Epithelial cell of proximal tubule (primary cell): ENCODE measurements at places on chromosomes 2 and 18. TPM values are rescaled to one million over a fixed set of nuclear protein-coding genes. Genes with fewer than 3 reads are reported as not detected.

DNA sequence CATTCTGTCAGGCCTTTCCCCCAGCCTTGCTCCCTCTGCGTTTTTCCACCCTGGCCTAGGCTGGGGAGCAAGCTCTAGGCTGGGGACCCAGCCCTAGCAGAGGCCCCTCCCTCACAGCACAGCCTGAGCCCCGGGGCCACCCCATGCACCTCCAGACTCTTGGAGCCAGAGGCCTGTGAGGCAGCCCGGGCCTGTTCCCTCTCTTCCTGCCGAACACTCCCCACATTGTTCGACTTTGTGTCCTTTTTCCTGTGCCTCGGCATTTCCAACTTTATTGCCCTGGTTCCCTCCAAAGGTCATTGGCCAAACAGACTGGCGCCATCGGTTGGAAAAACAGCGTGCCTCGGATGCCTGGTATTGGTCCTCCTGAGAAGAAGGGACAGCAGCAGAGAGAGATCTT, 79.7 kb downstream of the HS1BP3 start:
- no peak for DNase-seq

DNA sequence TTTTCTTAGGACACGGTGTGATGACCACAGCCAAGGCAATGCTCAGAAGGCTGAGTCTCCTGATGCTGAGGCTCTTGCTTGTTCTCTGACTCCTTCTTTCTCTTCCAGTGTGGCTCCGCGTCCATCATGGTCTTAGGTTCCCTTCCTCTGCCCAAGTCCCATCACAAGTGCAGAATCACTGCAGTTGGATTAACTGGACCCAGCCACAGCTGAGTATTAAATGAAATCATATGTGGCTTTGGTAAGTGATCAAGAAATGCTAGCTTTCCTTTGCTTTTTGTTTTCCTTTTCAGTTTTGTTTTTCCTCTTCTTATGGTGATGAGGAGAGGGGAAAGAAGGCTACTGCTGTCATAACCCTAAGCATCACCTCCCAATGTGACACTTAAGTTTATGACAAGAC, 375.8 kb downstream of the INSIG2 start:
- DNase-seq, result no peak

DNA sequence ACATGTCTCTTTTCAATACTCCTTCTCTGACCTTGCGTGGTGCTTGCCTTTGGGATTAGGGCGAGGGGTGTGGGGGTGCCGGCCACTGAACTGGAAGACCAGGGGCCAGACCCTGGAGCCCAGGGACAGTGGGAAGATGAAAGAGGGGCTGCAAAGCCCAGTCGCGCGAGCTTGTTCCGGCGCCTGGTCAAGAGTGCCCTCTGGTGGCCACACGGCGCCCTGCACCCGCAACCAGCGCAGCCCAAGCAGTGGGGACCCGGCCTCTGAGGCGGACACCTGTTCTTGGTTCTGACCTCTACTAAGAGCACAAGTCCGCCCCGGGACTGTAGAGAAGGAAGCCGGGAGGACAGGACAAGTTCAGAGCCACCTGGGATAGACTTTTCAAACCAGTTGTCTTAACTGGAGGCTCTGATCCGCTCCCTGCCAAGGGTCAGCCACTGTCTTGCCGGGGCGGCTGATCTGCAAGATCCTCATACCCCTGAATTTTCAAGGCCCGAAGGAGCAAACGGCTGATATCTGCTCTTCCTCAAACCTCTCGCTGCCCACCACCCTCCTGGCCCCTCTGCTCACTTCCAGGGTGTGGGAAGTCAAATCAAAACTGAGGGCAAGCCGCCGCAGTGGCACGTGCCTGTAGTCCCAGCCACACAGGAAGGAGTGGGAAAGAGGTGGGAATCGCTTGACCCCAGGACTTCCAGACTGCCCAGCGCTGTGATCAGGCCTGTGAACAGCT, 14.9 kb upstream of the MSH6 start:
- DNase-seq, result no peak

- DNase-seq, result no peak
Measured at GRCh38 chr18:25787276-25787675, 303.1 kb downstream of the SS18 start.

DNA sequence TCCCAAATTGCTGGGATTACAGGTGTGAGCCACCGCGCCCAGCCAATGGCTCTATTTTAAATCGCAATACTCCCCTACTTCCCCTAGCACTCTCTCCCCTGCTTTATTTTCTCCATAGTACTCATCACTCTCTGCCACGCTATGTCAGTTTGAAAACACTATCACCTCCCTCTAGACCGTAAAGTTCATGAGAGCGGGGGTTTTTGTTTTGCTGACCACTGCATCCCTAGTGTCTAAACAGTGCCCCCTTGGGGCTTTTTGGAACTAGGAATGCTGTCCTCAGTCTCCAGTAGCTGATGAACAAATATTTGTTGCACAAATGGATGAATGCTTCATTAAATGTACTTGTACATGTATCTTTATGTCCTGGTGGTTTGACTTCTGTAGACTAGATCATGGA, 44.1 kb downstream of the ATOH8 start:
- DNase-seq, result no peak

GRCh38 chr2:215288112-215288815, 23.6 kb upstream of the ATIC start:
- DNase-seq, result no peak

DNA sequence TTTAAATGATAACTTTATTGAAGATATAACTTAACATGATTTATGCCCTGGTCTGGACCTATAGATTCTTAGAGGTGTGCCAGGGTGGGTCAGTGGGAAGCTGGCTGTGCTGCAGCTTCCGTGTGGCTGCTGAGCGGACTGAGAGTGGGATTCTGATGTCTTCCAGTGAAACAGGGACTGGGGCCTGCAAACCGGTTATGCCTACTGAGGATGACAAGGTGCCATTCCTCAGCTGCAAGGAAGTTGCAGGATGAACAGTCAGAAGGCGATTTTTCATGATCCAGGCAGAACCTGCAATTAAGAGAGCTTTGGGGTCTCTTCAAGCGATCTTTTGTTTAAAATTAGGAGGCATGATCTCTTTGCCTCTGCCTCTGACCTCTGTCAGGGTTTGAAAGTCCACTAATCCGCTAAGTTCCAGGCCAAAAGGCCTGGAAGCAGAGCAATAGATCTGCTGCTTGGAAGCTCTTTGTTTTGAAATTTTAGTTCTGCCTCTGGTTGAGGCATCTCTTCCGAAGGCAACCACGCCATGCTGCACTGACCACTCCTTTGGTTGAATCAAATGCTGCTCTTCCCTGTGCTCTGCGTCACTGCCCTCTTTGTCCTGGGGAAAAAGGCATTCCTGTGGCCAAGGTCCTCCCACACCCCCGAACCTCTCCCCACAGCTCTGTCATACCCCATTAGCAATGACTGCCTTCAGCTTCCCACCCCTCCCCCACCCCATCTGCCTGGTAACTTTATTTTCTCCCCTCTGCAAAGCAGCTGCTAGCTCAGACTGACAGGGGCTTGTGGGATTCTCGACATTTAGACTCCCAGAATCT, 2.0 kb downstream of the TMEM169 start:
- DNase-seq, result peak; percentile 84

GRCh38 chr2:74560591-74560990, 6.1 kb downstream of the DOK1 start:
- no peak for DNase-seq

GRCh38 chr2:238929242-238930081, 81.6 kb downstream of the TWIST2 start:
- no peak for DNase-seq

GRCh38 chr2:192345287-192345686, 150.6 kb upstream of the TMEFF2 start:
- DNase-seq, result no peak

- peak; percentile 23 for DNase-seq
Measured at GRCh38 chr2:31297751-31298150, 63.8 kb downstream of the EHD3 start.

DNA sequence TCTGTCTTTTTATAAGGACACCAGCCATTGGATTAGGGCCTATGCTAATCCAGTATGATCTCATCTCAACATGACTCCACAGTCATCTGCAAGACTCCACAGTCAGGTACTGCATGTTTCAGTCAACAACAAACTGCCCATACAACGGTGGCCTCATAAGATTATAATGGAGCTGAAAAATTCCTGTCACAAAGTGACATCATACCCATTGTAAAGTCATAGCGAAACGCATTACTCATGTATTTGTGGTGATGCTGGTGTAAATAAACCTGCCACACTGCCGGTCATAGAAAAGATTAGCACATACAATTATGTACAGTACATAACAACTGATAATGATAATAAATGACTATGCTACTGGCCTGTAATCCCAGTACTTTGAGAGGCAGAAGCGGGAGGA, 102.2 kb downstream of the TEX51 start:
- no peak for DNase-seq

GRCh38 chr2:102155703-102156515, 13.4 kb downstream of the IL1R1 start:
- DNase-seq, result peak; percentile 79

DNA sequence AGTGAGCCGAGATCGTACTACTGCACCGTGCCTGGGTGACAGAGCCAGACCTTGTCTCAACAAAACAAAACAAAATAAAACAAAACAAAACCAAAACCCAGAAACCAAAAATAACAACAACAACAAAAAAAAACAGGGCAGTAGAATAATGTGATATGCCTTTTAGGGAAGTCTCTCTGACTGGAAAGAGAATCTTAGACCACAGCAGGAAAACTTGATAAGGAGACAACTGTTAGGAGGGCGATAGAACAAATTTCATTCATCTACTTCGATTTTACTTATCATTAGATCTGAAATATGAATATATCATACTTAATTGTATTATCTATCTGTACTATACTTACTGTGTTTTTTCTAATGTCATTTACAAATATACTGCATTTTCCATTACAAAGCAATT, 109.0 kb upstream of the CNTNAP5 start:
- no peak for DNase-seq

DNA sequence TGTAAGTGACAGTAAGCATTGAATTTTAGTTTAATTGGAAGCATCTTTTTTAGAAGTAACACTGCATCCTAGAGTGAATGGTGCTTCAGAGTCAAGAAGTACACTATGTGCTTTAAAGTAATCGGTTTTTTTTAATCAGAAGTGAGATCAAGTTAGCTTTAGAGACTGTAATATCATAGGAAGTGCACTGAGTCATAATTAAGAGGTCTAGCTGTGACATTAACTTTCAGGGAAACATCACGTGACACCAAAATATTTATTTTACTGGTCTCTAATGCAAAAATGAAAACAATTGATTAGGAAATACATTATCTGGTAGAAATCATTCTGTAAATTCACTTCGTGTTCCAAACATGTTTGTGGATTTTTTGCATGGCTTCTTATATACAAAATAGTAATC, 55.3 kb upstream of the KYNU start:
- DNase-seq, result no peak

GRCh38 chr2:104836265-104836664, 17.6 kb upstream of the POU3F3 start:
- DNase-seq, result no peak

GRCh38 chr2:232382331-232383225, 4.0 kb downstream of the ALPP start:
- no peak for DNase-seq

- DNase-seq, result no peak
Measured at GRCh38 chr18:12741351-12741750, 38.5 kb downstream of the PSMG2 start.

- no peak for DNase-seq
Measured at GRCh38 chr2:128503399-128504245, 185.0 kb upstream of the HS6ST1 start.

DNA sequence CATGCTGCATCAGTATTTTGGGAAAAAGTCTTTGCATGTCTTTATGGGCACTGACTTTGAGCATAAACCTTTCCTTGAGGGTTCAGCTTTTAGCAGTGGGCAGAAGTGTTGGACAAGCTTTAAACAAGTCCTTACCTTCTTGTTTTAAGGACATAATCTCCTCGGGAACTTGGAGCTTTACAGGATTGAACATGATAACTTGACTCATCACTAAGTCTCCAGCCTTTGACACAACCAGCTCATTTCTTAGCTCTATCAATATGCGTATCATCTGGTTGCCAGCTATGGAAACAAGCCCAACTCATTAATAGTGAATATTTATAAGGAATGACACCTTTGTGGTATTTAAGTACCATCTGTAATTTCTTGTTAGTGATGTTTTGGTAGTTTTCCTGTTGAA, 21.0 kb upstream of the RAB27B start:
- no peak for DNase-seq

CFAP65 gene
- 1.1 TPM in 1 of 2 replicates, not detected in the other for total RNA-seq

CCDC74A gene
- 22.7 and 27.8 TPM in 2 replicates for total RNA-seq

NCKAP5 gene
- 0.58 and 0.69 TPM in 2 replicates for total RNA-seq

SALL3 gene
- total RNA-seq, result 2.2 and 3.0 TPM in 2 replicates

IL1R2 gene
- 5.4 and 12.6 TPM in 2 replicates for total RNA-seq

NYAP2 gene
- total RNA-seq, result not detected in 2 replicates

APLF gene
- 2.3 and 5.1 TPM in 2 replicates for total RNA-seq
